ENCODE measurements at places on chromosomes 2 and 18.

DNA sequence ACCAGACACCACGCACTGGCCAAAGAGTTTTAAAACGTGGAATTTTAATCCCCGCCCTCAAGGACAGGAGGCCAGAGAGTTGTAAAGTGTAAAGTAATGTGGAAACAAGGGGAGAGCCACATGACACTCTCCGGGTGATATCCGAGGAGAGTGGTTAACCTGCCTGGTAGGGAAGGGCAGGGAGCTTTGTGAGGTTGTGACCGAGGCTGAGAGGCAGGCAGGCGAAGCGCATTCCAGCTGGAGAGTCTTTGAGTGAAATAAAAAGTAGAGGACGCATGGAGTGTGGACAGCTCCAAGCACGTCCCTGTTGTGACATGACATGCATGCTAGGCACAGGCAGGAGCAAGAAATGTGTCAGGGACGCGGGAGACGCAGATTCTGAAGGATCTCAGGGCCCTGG is 539.5 kb downstream of the RNF144A start:
- DNase-seq = no peak

DNA sequence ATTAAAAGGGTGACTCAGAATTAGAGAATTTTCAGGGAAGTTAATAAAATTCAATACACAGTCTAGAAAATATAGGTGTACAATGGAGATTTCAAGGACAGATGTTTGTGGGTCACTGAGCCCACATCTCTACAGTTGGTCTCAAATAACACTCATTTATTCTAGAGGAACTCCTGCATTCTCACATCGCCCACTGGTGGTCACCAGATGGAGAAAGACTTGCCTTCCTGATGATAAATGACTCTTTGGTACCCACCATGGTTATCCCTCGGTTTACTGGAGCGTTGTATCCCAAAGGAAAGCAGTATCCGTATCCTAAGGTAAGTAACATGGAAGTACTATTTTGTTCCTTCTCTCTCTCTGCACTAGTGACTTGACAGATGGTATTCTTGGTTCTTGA is 1297.1 kb downstream of the DPP10 start:
- DNase-seq = no peak

DNA sequence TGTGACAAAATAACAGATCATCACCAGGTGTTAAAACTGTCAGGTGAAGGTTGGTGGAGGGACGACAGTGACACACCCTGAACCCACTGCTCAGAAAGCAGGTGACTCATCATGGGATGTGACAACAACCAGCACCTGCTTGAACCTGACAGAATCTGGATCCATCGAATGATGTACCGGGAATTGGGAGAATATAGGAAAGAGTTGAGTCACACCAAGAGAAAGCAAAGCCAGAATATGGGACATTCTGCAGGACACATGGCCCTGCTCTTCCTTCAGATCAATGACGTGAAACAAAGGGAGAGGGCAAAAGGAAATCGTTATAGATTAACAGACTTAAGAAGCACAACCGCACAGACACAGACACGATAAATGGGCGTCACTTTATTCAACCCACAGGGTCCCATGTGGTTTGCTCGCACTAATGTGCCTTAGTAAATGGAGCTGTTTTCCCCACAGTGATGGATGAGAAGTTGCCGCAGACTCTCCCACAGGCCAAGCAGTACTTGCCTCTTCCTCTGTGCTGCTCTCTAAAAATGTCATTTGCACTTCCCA is 100.1 kb downstream of the CRACDL start:
- DNase-seq = no peak

GRCh38 chr2:34003795-34004194 is 404.7 kb upstream of the FAM98A start:
- DNase-seq = no peak

DNA sequence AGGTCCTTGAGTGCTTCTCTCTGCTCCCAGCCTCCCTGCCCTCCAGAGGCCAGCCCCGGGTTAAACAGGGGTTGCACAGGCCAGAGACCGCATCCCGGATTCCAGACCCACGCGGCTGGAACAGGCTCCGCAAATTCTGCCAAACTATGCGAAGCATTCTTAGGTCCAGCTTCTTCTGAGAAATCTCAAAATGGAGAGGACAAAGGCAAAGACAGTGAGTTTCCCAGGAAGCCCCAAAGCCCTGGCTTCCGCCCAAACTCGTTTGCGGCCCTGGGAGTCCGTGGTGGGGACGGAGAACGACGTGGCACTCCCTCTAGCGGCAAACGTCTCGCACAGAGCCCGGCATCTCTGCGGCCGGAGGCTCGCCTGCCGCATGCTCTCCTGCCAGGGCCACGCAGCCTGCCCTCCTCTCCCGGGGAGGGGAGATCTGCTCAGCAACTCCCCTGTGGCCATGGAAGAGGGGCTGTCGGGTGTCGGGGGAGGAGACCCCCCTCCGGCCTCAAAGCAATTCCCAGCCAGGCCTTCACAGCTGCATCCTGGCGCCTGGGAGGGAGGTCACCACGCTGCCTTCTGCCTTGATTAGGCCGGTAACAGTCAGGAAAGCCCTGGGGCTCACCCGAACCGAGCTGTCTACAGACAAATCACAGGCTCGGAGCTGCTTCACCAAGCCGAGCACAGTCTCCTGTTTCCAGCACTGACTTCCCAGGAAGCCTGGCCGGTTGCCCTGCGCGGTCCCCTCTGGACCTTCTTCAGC is 33.4 kb upstream of the KLHL29 start:
- DNase-seq = peak; percentile 42

DNA sequence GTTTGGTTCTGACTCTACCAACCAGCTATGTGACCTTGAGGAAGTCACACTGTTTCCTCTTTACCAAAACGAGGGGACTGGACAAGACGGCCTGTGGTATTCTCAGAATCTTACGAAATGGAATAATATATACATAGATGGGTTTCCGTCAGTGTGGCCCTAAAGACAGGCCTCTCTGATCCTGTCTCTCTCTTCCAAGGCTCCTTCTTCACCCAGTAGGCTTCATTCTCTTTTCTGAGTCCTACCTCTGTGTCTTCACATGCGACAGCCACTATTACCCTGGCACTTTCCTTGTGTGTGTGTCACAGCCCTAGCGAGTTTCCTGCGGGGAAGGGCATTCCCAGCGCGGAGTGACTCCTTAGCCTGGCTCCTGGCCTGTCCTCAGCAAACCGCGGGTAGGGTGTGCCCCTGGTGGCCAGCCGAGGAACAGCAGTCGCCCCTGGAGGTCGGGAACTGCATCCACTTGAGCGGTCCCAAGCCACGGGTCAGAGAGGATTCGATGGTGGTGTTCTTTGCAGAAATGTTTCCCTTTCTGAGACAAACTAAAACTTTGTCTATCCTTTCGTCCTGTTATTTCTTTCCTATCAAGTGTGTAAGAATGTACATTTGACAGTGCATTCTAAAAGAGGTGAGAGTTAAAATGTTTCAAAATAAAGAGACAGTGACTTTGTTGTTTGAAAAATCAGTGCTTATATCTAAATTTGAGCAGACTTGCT is 63.3 kb downstream of the RAB31 start:
- DNase-seq = peak; percentile 32

DNA sequence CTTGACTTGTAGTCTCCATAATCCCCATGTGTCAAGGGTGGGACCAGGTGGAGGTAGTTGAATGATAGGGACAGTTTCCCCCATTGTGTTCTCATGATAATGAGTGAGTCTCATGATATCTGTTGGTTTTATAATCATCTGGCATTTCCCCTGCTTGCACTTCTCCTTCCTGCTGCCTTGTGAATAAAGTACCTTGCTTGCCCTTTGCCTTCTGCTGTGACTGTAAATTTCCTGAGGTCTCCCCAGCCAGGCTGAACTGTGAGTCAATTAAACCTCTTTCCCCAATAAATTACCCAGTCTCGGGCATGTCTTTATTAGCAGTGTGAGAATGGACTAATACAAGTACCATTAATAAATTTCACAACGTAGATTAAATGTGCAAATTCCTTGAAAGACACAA is 102.3 kb upstream of the EPB41L5 start:
- no peak for DNase-seq

DNA sequence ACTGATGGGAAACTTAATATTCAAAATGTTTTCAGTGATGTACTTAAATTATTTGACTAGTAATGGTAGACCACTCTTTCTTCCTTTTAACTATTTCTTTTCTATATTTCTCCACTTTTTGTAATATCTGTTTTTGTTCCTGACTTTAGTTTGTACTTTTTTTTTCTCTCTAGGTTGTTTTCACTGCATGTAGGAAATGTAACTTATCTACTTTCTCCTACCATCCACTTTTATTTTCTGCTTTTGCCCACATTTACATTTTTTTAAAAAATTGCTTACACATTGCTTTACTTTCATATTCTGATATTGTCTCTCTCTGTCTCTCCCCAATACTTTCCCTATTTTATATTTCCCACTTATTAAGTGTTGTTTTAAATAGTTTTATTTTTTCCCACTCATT is 47.0 kb downstream of the ZNF407 start:
- no peak for DNase-seq

DNA sequence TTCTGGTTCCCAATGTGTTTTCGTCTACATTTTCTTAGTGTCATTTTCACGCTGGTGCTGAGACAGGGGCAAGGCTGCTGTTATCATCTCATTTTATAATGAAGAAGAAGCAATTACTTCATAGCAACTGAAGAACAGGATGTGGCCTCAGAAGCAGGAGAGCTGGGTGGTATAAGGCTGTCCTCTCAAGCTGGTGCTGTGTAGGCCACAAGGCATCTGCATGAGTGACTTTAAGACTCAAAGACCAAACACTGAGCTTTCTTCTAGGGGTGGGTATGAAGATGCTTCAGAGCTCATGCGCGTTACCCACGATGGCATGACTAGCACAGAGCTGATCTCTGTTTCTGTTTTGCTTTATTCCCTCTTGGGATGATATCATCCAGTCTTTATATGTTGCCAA is 7.3 kb downstream of the IL36G start:
- DNase-seq = no peak

- no peak for DNase-seq
Observed at GRCh38 chr2:109736177-109736827, 57.8 kb upstream of the RGPD5 start.

DNA sequence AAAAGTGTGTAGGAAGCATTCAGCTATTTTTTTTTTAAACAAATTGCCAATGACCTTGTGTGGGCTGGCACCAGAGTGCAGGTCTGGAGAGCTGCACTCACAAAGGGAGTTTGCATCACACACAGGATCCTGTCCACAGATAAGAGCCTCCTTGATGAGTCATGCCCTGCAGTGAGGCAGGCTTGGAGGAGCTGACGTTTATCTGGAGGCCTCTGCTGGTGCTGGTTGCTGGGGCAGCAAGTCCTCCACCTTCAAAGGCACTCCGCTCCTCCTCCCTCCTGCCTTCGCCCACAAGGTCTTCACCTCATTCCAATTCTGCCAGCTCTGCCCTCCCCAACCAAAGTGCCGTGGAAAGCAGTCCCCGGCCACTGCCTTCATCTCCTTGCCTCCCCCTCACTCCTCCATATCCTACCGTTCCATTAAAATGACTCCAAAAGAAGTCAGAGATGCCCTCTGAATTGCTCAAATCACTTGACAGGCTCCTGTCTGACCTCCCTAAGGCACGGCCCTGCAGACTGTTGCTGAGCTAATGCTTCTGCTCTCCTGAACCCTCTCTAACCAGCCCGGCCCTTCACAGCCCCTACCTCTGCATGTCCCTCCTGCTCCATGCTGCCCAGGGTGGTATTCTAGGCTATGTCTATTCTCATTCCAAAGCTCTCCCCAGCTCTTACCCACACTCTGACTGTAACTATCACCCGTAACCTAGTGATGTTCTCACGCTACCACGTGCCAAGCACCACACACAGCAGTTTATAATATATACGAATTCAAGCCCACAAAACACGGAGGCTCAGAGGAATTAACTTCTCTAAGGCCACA is 30.9 kb downstream of the LONRF2 start:
- DNase-seq = no peak

- no peak for DNase-seq
Observed at GRCh38 chr18:80124131-80124530, 15.1 kb downstream of the ADNP2 start.

DNA sequence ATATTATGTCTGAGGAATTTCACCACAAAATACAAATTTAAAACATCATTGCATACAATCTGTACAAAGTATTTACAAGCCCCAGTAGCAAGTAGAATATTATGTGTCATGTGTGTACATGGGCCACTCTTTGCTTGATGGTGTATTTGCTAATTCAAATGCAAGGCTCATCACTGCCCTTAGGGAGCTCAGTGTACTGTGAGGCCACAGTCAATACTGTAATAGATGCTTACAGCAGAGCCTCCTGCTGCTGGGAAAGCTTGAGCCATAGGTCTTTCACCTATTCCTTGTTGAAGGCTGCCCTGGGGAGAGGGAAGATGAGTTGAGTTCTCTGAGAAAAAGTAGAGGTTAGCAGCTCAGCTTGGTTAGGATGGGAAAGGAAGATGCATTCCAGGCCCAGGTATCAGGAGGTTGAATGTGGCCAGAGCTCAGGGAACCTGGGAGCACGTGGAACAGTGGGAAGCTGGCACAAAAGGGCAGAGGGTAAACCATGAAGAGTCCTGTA is 189.6 kb downstream of the LRP1B start:
- DNase-seq = no peak

- DNase-seq = no peak
Observed at GRCh38 chr18:26545335-26546123, 2.8 kb downstream of the KCTD1 start.

DNA sequence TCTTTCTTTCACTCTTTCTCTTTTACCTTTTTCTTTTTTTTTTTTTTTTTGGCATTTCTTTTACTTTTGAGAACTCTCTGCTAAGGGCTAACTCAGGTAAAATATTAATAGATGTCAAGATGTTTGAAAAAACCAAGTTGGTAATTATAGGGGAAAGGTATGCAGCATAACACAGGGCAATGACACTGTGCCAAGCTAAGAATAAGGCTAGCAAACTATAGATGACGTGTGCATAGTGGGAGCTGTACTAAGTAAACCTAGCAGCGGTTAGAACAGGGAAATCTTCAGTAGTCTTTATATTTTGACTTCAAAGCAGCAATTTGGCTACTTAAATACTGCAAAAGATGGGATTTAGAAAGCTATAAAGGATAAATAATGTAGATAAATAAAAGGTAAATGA is 415.4 kb upstream of the RGPD4 start:
- DNase-seq = no peak

DNA sequence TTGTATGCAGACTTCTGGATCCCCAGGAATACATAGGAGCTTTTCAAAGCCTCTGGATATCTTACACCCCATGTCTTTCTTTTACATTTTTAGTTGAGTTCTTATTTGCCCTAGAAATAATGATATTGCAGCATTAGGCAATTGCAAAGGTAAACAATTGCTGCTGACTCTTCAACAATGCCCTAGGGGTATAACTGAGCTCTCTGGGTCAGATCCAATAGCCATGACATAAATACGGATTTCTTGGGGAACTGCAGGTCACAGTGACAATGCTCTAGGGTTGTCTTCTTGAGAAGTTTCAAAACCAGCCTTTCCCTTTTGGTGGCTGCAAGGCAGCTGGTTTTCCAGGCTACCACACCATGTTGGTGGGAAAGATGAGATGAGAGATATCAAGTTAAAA is 16.5 kb upstream of the OR6B3 start:
- DNase-seq = no peak

GRCh38 chr2:96948834-96949520 is 37.4 kb downstream of the FAM178B start:
- no peak for DNase-seq

DNA sequence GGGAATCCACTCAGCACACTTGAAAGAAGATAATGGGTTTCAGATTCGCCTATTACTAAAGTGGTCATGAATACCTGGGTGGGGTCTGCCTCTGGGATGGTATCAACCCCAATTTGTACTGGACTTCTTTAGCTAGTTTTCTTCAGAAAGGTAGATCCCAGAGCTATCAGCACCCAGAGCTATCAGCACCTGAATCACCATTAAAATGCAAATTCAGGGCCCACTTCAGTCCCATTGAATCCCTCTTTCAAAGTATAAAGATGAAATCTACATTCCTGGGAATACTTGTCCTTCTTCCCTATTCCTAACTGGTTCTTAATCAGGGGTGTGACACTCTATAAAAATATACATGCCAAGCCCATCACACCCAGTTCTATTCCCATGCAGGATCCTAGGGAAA is 914.3 kb downstream of the DCC start:
- no peak for DNase-seq

All from stimulated activated CD4-positive, alpha-beta T cell treated with anti-CD3 and anti-CD28 coated beads, Interleukin-15, amount 100 ng/mL, for 1 hour (primary cell).